ENCODE measurements at places on chromosomes 16 and 17. TPM values are rescaled to one million over a fixed set of nuclear protein-coding genes. Genes with fewer than 3 reads are reported as not detected.

The VAT1L gene
- total RNA-seq, result not detected

DNA sequence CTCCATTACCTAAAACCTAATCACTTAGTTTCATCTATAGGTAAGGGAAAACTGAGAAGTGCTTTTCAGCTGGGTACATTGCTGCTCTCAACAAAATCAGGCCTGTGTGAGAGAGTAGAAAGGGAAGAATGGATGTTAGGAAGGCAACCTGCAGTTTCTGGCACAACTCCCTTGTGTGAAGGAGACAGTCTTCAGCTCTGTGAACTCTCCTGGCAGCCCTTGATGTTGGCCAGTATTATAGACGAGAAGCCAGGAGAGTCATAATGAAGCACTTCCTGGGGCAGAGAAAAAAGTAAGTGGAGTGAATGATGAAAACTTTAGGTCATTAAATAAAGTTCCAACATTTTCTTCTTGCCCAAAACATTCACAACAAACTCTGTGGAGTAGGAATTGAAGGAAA is 260.1 kb downstream of the IRX3 start:
- DNase-seq, result no peak

DNA sequence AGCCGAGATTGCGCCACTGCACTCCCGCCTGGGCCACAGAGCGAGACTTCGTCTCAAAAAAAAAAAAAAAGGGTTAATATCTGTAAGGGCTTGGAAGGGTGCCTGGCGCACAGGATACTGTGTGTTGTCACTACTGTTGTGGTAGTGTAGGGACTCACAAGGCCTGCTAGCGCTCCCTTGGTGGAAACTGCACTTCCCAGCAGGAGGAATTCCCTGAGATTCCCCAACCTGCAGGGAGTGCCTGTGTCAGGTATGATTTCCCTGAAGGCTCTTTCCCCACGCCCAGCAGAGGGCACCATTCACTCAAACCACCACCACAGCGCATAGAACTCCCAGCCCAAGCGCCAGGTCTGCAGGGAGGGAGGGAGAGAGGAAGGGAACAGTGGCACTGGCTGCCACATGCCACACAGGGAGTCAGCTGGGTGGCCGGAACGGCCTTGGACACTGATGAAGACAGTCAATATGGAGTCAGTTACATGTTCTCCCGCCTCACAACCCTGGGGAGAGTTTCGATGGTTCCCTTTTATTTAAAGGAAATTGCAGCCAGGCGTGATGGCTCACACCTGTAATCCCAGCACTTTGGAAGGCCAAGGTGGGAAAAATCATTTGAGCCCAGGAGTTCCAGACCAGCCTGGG is 32.7 kb upstream of the CDH1 start:
- DNase-seq, result peak; percentile 93

DNA sequence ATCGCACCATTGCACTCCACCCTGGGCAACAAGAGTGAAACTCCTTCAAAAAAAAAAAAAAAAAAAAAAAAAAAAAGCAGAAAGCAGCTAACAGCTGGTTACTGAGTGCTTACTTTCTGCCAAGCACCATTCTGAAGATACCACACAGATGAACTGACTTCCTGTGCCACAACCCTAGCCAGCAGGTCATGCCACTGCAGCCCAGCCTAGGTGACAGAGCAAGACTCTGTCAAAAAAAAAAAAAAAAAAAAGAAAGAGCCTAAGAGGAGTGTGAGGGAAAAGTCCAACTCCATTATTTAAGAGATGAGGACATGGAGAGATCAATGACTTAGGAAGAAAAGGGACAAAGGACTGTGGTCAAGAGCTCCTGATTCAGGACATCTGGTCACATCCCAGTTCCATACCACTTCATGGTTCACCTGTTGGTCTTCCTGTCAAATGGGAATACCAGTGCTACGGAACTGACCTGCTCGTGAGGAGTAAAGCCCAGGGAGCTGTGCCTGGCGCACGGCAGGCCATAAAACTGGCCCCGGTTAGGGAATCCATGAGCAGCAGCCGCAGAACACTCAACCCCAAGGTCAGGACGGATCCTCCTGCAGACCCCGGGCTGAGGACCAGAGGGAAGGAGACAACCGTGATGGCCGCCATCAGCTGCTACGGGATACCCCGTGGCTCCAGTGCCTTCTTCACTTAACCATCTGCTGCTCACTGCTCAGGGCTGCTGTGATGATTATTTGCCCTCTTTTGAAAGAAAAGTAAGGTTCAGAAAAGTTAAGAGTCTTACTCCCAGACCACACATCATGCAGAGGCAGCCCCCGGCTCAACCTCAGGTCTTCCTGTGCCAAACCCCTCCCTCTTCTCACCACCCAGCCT is 950 bp downstream of the KLHDC4 start:
- DNase-seq, result no peak
